ENCODE measurements at places on chromosomes 12 and 14.

GRCh38 chr14:51071857-51072256, 23.0 kb downstream of the TRIM9 start:
- DNase-seq = no peak

GRCh38 chr12:124667506-124668326, 100.3 kb upstream of the NCOR2 start:
- no peak for DNase-seq

GRCh38 chr12:124105546-124105945, 132.5 kb downstream of the ZNF664 start:
- no peak for DNase-seq

DNA sequence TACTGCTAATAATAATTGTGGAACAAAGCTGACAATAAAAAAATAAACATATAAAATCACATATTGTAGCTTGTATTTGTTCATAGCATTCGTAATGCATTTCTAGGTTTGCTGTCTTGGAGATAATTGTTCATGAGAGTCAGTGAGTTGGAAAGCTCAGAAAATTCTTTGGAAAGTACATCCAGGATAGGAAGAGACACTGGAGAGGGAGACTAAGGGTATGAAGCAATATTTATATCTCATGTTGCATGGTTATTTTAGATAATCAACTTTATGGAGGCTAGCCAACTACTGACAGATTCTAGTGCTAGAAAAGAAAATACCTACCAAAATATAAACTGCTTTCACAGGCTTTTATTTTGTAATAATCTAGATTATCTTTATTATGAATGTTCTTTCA, 1095.2 kb downstream of the FSCB start:
- no peak for DNase-seq

DNA sequence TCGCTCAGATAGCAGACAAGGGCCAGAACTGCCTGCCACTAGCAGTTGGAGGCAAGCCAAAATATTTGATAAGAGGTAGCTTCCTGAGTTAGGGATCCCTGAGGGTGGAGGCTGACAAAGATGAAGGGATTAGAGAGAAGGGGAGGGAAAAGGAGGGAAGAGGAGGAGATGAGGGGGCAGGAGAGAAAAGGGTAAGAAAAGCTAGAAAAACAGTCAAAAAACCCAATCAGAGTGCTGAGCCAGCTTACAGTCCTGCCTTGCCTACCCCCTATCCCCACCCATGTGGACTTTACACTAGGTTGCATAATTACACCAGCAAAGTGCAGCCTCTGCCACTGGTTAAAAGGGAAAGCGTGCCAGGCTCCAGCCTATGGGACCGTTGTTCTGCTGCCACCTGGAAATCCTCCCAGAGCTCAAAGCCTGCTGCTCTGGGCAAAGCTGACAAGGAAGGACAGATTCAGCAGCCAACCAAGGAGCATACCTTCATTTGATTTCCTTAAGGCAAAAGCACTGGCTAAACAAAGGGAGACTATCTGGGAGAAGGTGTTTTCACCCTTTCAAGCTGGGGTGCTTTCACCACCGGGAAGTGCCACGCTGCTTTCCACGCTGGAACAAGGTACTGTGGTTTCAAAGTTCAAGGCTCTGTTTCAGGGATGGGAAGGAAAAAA, 3.8 kb upstream of the NUMB start:
- DNase-seq = peak; percentile 12

GRCh38 chr12:118312578-118312977, 60.1 kb downstream of the TAOK3 start:
- no peak for DNase-seq

DNA sequence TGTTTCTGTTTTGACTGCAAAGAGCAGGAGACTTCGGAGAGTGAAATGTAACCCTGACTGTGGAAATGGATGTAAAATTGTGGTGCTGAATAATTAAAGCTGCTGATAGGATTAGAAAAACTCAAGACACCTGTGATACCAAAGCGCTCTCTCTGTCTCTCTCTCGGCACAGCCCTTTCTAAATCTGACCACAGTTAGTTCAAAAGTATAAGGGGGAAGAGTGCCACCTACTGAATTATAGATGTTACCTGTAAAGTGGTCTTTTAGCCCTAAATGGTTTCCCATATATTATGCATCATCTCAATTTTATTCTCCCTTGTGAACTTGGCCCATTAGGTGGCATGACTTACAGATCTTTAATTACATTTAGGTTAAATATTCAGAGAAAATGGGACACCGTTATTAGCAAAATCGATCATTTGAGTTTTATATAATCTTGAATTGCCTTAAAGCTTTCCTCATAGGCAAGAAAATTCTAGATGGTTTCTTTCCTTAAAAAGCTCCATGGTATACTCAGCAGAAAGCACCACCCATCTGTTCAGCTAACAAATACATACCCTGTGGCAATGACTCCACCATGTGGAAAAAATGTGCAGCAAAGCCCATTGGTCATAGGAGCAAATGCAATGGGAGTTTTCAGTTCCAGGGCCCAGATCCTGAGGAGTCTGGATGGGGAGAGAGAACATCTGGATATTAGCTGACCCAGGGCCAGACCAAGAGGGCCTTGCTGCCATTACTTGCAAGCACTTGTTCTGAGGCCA, 18.1 kb downstream of the RFC5 start:
- DNase-seq = peak; percentile 22

Data from NCI-H2171 (cell line).